ENCODE measurements at places on chromosomes 3 and 15.

GRCh38 chr3:39295184-39295775 lies 15.4 kb upstream of the CX3CR1 start:
- no peak for DNase-seq

- peak; percentile 8 for DNase-seq
Observed at GRCh38 chr15:76840830-76841460, 64.2 kb downstream of the SCAPER start.

GRCh38 chr15:52672661-52673060 lies 6.5 kb downstream of the ATOSA start:
- DNase-seq = no peak

- DNase-seq = peak; percentile 81
Observed at GRCh38 chr3:141441381-141442364, 45.2 kb upstream of the RASA2 start.

- no peak for DNase-seq
Observed at GRCh38 chr15:65901336-65901735, 32.0 kb downstream of the RAB11A start.

DNA sequence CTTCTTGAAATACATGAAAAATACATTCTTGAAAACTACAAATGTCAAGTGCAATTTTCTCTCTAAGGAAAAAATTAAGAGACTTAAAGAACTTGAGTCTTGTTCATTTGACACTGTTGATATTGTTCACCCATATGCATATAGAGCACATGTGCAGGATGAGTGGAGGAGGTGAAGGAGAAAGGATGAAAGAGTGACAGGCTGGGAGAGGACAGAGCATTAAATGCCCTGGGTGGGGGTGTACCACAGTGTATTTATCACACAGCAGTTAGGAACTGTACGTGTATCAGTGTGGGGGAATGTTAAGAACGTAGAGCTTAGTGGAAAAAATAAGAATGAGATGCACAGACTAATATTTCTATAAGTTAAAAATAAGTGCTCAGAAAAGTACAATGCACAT lies 45.7 kb downstream of the CTDSPL start:
- DNase-seq = no peak

DNA sequence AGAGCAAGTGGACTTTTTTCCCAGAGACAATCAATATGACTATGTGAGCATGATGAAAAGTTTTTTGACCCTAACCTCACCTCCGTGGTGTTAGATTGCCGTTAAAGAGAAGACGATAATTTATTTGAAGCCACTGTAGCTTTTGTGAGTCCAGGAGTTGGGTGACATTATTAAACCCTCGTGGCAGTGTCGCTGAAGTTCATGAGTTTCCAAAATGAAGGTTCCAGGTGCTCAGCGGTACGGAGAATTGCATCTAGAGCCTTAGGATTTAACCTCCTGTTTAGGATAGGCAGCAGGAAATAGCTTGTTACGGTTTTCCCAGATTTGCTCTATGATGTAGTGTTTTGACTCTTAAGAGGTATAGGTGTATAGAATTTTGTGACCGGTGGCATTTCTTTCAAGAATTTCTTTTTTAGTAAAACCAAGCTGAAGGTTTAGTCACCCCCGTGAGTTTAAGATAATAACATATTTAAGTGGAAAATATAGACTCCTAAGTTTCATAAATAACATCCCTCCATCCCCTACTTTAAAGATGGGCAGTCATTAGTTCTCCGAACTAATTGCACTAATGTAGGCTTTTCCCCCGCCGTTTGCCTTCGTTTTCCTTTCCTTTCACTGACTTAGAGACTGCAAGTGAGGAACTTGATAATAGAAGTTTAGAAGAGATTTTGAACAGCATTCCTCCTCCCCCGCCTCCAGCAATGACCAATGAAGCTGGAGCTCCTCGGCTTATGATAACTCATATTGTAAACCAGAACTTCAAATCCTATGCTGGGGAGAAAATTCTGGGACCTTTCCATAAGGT lies 2.0 kb downstream of the SMC4 start:
- peak; percentile 21 for DNase-seq

DNA sequence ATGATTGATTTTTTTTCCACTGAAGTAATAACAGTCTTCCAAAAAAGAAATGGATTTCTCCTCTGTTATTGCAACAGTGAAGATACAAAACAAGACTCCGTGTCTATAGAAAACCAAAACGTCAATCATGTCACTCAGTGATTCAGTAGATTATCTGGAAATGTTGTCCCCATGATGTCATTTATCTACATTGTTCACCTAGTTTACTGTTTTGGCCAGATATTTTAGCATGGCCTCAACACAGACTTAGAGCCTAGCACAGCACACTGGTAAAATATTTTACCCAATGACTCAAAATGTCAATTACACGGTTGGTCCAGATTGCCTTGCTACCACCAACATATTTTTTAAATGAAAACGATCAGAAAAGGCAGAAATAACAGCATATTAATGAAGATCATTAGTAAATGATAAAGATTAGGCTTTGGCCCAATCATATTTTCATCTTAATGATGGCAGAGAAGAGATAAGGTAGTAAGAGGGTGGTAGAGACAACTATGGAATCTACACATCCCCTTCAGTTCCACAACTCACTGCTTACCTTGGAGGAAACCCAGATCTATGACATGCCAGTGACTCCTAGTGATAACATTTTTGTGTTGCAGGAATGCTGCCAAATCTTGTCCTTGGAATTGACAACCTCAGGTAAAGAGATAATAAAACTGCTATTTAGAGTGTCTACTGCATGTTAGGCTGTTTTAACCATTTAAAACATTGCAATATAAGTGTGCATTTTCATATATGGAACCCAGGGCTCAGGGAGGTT lies 347.7 kb upstream of the ARPP21 start:
- DNase-seq = no peak

- no peak for DNase-seq
Observed at GRCh38 chr3:176619833-176620232, 577.4 kb downstream of the TBL1XR1 start.

DNA sequence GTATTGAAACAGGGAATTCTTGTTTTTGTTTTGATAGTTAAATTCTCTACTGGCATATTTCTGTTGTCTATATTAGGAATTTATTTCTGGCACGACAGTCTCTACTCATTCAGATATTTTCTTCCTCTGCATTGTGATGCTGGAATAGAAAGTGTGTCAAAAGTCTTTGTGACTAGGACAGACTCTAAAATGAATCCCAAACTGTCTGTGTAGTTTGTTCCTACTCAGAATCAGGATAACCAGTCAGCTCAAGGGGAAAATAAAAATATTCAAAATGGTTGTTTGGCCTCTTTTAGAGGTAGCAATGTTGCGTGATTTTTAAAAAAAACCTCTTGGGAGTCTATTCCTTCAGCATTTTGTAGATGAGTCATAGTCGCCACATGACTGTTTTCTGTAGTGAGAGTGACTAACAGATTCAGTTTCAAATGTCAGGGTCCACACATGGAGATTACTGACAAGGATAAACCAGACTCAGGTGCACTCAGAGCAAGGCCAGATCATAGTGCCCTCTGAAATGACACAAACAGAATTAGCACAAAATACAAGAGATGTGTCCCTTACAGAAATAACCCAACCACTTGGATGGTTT lies 13.1 kb downstream of the SLC7A14 start:
- DNase-seq = no peak

DNA sequence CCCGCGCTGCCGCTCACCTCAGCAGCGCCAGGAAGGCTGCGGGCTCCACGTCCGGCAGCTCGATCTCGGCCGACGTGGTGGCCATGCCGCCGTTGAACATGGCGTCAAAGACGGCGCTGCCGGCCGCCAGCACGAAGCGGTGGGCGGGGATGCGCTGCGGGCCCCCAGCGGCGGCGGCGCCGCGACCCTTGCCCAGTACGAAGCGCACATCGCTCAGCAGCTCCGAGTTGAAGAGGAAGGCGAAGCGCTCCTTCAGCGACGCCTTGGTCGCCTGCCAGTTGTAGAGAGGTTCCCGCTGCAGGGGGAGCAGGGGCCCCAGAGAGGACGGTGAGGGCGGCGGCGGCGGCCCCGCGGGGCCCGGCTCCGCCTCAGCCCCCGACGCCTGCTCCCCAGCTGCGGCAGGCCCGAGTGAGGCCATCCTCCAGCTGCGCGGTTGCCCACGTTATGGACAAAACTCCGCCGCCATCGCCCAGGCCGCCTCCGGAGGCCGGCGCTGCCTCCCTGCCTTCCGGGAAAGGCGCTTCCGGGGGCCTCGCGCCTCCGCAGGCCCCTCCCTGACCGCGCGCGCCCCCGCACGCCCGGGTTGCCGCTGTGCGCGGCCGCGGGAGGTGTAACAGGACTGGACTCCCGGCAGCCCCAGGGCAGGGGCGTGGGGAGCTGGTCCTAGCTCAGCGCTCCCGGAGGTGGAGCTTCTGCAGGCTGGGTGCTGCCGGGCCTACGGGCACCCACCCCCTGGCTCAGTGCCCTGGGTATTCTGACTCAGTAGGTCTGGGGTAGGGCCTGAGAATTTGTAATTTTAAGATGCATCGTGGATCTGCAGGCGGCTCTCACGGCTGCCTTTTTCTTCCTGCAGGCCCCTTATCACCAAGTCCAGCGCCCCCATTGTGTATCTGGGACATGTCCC lies at the start of gene BTBD1:
Gene BTBD1 (minus strand): TSS at position 519 of the 904 bp plus-strand sequence. CDS start 101 bp downstream, at position 418.
- peak; percentile 81 for DNase-seq

DNA sequence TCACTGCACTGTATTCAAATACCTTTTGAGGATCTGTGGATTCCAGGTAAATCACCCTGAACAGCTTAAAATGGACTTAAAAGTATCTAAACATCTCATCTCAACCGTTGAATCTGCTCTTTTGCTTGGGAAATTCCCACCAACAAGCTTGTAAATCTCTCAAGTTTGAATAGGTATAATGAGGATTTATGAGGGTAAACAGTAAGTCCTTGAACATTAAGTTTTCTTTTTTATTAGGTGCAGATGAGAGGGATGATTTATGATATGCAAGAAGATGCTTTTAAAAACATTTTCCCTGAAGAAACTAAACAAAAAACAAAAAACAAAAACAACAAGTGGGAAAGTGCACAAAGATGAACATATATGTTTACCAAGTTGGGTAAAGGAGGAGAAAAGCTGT lies 290.6 kb downstream of the ROBO1 start:
- no peak for DNase-seq

- no peak for DNase-seq
Observed at GRCh38 chr3:175192536-175192935, 333.4 kb downstream of the NAALADL2 start.

GRCh38 chr3:42728056-42728455 lies 25.5 kb upstream of the HHATL start:
- DNase-seq = no peak

GRCh38 chr3:37598808-37599581 lies 262.7 kb upstream of the CTDSPL start:
- DNase-seq = no peak

DNA sequence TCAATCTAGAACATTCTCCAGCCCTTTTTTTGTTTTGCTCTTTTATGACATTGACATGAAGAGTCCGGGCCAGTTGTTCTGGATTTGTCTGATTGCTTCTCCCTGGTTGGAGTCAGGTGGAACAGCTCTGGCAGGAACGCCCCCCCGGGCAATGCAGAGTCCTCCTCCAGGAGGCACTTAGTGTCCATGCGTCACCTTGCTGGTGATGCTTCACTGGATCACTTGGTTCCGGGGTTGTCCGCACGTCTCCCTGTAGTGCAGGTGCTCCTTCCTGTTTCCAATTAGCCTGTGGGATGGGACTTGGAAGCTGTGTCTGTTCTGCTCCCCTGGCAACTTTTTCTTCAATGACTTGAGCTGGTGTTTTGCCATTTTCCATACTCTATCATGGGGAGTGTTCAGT lies 9.8 kb downstream of the CSK start:
- DNase-seq = no peak

DNA sequence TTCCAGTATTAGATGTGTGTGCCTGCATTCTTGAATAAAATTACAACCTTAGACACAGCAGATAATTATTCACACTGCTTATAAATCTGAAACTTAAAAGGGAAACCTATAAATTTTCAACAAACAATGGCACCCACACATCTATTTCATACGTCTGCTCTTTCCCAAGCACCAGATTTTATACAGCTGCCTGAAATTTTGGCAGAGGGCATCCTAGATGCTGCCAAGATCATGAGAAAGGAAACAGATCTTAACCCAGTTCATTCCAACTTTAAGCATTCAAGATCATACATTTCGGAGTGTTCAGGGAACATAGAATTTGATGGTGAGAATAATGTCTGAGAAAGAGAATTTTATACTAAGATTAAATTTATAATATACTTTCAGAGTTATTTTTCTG lies 53.1 kb downstream of the CLDN1 start:
- DNase-seq = no peak

GRCh38 chr3:125192190-125193035 lies 20.1 kb downstream of the SLC12A8 start:
- no peak for DNase-seq

DNA sequence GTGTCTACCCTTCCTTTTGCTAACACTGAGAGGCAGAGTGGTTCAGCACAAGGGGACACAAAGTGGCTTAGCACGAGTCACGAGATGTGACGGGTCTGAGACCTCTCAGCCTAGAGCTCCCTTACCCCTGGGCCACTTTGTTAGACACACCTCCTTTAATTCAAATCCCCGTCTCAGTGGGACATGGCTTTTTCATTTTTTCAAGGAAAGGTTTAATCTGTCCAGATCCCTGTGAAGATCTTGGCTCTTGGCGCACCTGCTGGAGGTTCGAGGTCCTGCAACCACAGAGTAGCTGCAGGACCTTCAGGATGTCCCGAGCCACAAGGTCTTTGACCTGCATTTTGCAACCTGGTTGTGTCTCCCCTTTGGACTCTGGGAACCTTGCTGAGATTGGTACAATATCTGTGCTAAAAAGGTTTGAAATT lies 52.0 kb downstream of the LPP start:
- DNase-seq = no peak

- DNase-seq = no peak
Observed at GRCh38 chr3:54706738-54707137, 221.1 kb downstream of the LRTM1 start.

DNA sequence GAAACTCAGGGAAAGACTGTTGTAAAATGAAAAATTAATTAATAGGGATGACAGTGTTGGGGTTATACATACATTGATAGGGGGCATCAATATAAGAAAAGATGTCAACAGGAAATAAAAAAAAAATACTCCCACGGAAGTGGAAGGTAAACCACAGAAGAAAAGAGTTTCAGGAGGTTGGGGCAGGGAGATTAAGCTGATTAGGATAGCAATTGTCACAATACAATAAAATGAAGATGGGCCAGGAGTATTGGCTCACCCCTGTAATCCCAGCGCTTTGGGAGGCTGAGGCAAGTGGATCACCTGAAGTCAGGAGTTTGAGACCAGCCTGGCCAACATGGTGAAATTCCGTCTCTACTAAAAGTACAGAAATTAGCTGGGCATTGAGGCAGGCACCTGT lies 536.1 kb downstream of the AGBL1 start:
- DNase-seq = peak; percentile 21

- no peak for DNase-seq
Observed at GRCh38 chr3:65020281-65021160, 332.7 kb upstream of the ADAMTS9 start.

GRCh38 chr3:149898771-149899170 lies 71.9 kb downstream of the PFN2 start:
- no peak for DNase-seq

- no peak for DNase-seq
Observed at GRCh38 chr15:42014406-42014805, 6.4 kb downstream of the PLA2G4E start.
